ENCODE measurements at places on chromosomes 11 and 22. TPM values are rescaled to one million over a fixed set of nuclear protein-coding genes. Genes with fewer than 3 reads are reported as not detected.

DNA sequence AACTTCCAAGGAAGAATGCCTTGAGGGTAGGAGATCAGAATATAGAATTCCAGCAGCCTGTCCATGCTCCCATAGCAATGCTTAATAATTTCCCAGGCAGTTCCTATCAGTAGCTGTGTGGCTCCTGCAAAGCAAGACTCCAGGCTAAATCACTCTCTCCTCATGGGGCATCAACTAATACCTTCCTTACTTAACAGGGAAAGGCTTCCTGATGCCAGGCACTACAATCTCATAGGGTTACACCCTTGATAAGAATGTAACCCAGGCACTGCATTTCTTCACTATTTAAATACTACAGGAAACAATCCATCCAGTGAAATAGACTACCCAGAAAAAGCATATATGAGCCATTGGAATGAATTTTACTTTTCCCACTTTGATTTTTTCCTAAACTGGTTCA, 615.0 kb upstream of the ARHGAP42 start:
- no peak for DNase-seq

- no peak for DNase-seq
These were observed 5.2 kb downstream of the SBF1 start for GRCh38 chr22:50469377-50470305.

DNA sequence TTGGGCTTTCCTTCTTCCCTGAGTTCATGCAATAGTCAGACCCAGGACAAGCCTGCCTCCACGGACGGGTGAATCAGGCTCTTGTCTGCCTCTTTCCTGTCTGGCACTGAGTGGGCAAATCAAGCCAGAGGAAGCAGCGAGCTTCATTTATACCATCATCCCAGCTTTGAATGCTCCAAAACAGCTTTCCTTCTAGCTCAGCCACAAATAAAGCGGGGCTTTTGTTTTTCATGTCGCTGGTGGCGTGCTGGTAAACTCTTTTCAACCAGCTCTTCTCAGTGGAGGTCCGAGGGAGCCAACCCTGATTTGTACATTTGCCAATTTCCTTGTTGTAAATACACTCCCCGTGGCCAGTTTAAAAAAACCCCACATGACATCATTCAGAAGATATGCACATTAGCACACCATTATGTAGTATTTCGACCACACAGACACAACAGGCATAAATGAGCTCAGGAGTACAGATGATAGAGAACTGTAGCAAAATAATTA, 8.6 kb downstream of the C11orf91 start:
- peak; percentile 66 for DNase-seq

- no peak for DNase-seq
These were observed 144.2 kb upstream of the SYT13 start for GRCh38 chr11:45430361-45430760.

DNA sequence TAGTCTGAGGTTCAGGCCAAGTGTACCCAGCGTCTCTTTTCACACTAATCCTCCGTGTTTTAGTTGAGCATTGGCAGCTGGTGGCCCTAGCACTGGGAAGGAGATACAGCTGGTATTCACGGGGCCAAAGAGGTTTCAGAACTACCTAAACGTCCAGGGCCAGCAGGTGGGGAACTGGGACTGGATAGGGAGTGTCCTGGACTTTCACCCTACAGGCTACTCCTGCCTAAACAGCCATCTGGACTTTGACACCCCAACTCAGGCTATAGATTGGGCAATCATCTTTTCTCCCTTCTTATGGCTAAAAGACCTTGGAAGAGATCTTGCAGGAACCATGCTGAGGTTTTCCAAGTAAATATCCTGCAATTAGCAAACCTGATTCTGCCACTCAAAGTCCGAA, 2.8 kb downstream of the SPON1 start:
- DNase-seq, result no peak

- DNase-seq, result no peak
These were observed 14.4 kb downstream of the PRSS23 start for GRCh38 chr11:86814775-86815174.

C11orf42 gene
- 0.24 TPM for polyA plus RNA-seq

DNA sequence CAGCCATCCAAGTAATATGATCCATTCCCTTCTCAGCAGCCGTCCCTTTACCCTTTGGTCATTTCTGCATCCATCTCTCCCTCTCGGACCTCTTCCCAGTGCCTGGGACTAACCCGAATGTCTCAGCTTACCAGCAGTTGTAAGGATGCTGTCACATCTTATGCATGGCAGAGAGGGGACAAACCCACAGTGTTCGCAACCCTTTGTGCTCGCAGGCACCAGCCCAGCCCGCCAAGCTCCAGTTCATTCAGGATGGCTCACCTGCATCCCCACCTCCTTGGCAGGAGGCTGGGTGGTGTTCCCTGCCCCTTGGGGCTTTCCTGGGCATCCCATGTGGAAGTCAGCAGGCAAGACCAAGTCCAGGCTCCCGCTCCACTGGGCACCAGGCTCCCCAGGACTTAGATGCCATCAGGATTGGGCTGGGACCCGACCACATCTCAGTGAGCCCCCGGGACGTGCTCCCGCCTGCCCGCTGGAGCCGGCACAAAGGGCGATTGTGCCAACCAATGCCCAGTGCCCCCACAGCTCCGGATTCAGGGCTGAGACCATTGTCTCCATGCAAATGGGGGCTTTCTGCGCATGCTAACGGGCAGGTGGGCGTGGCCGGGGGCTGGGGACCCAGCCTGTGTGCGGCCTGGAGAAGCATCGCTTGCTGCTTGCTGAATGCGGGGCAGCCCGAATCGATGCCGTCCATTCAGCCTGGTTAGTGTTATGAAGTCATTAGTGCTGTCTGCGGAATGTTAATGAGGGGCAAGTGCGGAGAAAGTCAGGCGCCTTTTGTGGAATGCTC, 108.6 kb downstream of the KCNQ1OT1 start:
- no peak for DNase-seq

TMEM121B gene
- polyA plus RNA-seq, result 5.9 TPM

DNA sequence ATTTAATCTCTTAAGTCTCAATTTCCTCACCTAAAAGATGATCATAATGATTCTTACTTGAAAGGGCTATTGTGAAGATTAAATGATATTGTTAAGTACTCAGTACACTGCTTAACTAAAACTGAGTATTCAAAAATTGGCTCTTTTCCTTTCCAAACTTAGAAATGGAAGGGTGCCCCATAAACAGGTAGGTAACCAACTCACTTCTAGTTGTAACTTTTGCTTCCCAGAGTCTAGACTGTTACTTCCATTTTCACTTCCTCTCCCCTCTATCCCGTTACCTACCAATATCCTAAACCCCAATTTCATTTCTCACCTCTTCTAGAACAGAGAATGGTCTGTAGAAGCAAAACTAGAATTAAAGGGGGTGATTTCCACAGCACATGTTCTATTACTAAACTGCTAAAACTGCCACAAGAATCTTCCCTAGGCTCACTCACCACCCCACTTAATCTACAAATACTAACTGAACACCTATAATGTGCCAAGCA, 50.0 kb downstream of the RRAS2 start:
- no peak for DNase-seq

P4HA3 gene
- polyA plus RNA-seq, result 0.94 TPM

CACNA1I gene
- polyA plus RNA-seq, result 0.10 TPM

- DNase-seq, result no peak
These were observed 9.0 kb upstream of the RAG1 start for GRCh38 chr11:36558571-36559413.

SORL1 gene
- polyA plus RNA-seq, result 1.9 TPM

GRCh38 chr11:14583252-14584034, 60.2 kb upstream of the PDE3B start:
- no peak for DNase-seq

DNA sequence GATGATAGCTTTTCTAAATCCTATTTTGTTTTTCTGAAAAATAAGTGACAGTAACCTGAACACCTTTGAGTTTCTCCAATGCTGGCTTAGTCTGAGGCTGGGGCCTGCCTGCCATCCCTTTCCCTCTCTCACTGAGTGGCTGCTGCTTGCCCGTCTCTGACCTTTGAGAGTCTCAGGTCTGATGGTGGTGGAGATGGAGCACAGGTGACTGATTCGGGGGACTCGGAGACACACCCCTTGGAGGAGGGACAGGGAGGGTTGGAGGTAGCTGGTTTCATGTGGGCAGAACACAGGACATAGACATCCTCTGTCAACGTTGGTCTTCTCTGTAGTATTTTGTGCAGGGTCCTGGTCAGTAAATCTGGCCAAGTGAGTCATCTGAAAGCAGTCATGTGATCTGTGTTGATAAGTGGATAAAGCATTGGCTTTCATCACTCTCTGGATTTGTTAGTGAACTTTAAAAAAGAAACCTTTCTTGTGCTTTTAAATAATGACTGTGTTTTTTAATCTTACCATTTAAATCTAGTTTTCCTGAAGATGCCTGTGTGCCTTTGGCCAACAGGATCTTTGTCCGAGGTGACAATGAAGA, 47.1 kb upstream of the CLDN5 start:
- no peak for DNase-seq

DNA sequence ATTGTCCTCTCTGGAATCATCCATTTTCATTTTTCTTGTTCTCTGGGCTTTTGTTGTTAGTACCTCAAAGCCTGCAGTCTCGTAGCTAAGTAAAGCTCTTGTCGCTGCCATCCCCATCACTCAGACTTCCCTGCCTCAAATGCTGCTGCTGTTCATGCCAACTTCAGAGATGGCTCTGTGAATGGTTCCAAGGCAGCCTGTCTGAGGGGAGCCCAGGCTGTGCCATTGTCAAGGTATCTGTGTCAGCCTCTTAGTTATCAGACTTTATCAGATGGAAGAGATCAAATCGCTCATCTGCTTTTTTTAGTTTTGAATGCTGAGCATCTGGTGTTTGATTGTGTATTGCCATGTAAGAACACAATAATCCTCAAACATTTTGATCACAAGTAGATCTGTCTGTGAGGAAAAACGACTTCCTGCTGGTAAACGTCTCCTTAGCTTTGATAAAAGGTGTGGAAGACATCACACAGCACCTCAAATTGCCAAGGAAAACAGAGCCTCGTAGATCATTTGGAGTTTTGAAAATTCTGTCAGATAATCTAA, 304.2 kb upstream of the ZC3H12C start:
- no peak for DNase-seq

PARVG gene
- 3.4 TPM for polyA plus RNA-seq
